ENCODE measurements at places on chromosomes 2 and 18. TPM values are rescaled to one million over a fixed set of nuclear protein-coding genes. Genes with fewer than 3 reads are reported as not detected.
A peak's percentile ranks its signal among the peaks of the same experiment; 100 is the strongest.

Gene TMEM247
- not detected for total RNA-seq

GRCh38 chr2:9696731-9697130, 65.9 kb upstream of the YWHAQ start:
- peak; percentile 17 for DNase-seq

DNA sequence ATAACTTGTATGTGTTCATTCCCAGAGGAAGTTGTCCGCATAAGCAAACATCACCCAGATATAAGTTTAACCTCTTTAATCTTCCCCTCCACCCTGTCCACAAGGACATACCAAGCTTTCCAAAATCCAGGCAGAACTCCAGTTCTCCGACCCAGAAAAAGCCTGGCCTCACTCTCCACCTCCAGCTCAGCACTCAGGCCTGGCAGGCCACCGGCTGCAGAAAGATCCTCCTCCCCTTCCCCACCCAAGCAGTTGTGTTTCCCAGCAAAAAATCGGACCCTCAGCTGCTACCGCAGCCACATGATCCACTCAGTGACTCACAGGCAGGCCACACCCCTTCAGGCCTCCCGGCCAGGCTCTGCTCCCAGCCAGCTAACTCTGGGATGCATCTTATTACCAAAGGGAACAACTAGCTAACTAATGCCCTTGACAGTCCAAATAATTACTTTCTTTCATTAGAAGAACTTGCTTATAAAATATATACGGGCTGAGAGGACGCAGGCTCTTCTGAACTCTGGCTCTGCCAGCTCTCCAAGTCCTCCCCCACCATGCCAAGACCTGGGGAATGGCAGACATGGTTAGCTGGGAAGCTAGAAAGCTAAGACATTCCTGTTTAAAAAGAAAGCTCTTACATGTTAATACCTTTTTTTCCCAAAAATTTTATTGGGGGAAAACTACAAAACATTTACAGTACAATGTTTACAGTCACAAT, 4.5 kb downstream of the ZFP36L2 start:
- peak; percentile 97 for DNase-seq

GRCh38 chr2:159961037-159961436, 101.4 kb downstream of the PLA2R1 start:
- no peak for DNase-seq

DNA sequence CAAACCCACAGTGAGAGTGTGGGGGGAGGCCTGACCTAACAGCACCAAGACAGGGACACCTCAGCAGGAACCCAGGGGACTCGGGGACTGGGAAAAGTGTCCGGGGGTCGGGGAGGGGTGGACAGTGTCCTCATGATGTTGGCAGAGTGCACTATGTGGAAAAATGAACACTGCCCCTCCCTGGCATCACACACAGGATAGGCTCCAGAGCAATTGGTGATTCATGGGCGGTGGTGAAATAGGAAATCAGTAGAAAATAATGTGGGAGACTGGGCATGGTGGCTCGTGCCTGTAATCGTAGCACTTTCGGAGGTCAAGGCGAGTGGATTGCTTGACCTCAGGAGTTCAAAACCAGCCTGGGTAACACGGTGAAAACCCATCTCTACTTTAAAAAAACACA, 3.6 kb upstream of the ANO7 start:
- DNase-seq = no peak

Gene RND3
- total RNA-seq = 31.3 TPM

Data from sigmoid colon (tissue), 7 donors.